ENCODE measurements at places on chromosomes 12 and 14.

GRCh38 chr12:97941686-97942354, 479.2 kb downstream of the RMST start:
- no peak for DNase-seq

- DNase-seq: no peak
These were observed 269.2 kb upstream of the DAAM1 start for GRCh38 chr14:58919217-58919616.

- no peak for DNase-seq
These were observed 197.0 kb downstream of the CCER1 start for GRCh38 chr12:90757957-90758356.

DNA sequence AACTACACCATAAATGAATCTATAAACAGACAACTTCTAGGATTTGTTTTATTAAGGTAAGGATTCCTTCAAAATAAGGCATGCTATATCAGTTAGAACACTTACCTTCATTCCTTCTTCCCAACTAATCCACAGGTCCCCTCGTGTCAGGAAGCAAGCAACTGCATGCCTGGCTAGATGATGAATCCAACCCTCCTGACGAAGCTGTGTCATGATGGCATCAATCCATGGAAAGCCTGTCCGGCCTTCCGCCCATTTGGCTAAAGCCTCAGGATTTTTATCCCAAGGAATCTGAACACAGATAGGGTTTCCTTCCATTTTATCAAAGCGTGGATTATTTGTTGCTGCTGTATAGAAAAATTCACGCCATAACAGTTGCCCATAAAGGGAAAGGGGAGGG, 12.5 kb upstream of the MTERF2 start:
- DNase-seq: no peak

- DNase-seq: no peak
These were observed 1.3 kb upstream of the MDM2 start for GRCh38 chr12:68806488-68807237.

- peak; percentile 93 for DNase-seq
These were observed at the start of gene RASSF8 for GRCh38 chr12:25958428-25959070. TSS of gene RASSF8 (plus strand) at chr12:25958682. CDS start at chr12:26055344, 96,662 bp downstream.

- peak; percentile 81 for DNase-seq
These were observed 1.8 kb downstream of the AHNAK2 start for GRCh38 chr14:104976198-104977007.

GRCh38 chr12:19547271-19547671, 108.0 kb downstream of the AEBP2 start:
- DNase-seq: no peak

DNA sequence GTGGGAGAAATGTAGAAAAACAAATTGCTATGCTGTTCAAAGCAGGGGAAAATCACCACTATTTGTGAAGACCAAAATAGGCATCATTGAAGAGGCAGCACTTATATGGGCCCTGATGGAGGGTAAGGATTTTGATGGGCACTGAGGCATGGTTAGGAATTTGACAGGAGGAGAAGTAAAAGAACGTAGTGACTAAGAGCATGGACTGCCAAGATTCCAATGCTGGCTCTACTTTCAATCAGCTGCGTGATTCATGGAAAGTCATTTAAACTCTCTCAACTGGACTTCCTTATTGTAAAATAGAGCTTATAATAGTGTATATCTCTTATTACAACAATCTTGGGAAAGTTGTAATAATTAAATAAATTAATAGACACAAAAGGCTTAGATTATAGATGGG, 267.7 kb upstream of the G2E3 start:
- peak; percentile 61 for DNase-seq

- DNase-seq: peak; percentile 100
These were observed at the start of gene PACS2 for GRCh38 chr14:105314287-105315200. TSS of gene PACS2 (plus strand) at chr14:105314748. CDS start at chr14:105314919, 171 bp downstream.

DNA sequence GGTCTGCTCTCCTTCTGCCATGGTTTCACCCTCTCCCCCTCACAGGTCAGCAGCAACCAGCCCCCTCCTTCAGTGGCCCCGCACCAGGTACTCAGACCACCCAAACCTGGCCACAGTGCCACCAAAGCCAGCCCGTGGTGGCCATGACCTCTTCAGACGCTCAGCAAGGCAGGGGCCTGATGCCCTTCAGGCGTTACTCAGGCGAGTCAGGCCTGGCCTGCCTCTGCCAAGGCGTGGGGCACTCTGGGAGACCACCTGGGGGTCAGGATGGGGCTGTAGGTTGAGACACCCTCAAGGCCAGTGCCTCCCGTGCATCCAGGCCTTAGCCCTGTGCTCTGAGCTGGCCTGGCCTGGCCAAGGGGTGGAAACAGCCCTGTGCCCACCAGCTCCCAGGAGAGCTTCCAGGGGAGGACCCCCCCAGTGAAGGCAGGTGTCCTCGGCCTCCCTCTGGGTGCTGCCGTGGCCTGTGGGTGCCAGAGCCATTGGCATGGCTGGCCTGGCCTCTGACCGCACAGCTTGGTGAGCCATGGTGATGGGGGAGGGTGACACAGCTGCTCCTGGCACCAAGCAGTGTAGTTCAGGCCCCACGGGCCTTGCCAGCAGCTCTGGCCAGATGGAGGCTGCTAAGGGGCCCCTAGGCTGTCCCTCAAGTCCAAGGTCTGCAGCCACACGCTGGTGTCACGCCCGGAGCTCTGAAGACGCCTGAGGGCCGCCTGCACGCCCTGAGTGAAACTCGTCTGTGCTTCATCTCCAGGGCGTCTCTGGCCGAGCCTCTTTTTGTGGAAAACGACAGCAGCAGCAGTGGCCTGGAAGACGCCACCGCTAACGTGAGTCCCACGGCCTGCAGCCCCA, 15.1 kb downstream of the XRCC3 start:
- no peak for DNase-seq

- DNase-seq: peak; percentile 36
These were observed 9.1 kb downstream of the GSG1 start for GRCh38 chr12:13094367-13094766.

- DNase-seq: no peak
These were observed 14.8 kb downstream of the RIMKLB start for GRCh38 chr12:8712572-8712971.

- DNase-seq: no peak
These were observed 14.1 kb downstream of the CLEC7A start for GRCh38 chr12:10115890-10116289.

DNA sequence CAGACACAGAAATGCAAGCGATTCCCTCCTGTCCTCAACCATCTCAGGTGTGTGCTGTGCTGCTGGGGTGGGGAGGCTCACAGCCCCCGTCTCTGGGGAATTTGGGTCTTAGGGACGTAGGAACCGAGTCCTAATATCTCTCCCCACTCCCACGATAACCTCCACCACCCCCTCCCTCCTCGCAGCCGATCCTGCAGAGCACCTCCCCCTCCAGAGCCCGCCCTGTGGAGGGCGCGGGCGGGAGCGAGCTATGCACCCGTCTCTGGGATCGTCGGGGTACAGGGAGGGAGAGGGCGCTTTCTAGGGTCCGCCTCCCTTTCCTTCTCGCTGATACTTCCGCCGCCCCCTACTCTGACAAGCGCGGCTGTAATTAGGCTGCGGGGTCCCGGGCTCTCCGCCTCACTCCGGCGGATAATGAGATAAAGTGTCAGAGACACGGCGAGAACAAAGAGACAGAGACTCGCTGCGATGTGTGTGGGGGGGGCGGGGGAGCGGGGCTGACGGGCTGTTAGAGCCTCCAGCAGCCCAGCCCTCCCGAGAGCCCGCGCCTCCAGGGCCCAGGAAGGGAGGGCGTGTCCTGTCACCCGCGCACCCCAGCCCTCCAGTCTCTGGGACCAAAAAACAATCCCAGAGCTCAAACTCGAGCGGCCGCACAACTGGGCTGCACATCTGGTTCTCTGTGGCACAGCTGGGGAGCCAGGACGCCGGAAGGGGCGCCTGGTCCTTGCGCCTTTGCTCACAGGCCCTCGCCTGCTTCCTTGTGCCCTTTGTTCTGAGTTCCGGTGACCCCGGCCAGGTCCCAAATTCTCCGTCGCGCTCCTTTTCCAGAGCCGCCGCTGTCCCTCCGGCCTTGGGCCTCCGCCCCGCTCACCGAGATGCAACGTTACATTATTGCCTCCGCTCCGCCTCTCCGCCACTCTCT, 8.7 kb downstream of the SHMT2 start:
- DNase-seq: peak; percentile 39

GRCh38 chr14:96265383-96266095, 9.5 kb downstream of the BDKRB1 start:
- no peak for DNase-seq

- no peak for DNase-seq
These were observed 84.9 kb downstream of the DUSP6 start for GRCh38 chr12:89267404-89267803.

DNA sequence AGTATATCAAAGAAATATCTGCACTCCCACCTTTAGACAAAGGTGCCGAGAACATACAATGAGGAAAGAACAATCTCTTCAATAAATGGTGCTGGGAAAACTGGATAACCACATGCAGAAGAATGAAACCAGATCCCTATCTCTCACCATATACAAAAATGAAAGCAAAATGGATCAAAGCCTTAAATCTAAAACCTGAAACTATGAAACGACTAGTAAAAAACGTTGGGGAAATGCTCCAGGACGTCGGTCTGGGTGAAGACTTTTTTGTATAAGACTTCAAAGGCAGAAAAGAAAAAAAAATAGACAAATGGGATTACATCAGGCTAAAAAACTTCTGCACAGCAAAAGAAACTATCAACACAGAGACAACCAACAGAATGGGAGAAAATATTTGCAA, 83.8 kb downstream of the PPM1A start:
- DNase-seq: no peak

- no peak for DNase-seq
These were observed 211.9 kb upstream of the ARHGAP5 start for GRCh38 chr14:31864937-31865855.

DNA sequence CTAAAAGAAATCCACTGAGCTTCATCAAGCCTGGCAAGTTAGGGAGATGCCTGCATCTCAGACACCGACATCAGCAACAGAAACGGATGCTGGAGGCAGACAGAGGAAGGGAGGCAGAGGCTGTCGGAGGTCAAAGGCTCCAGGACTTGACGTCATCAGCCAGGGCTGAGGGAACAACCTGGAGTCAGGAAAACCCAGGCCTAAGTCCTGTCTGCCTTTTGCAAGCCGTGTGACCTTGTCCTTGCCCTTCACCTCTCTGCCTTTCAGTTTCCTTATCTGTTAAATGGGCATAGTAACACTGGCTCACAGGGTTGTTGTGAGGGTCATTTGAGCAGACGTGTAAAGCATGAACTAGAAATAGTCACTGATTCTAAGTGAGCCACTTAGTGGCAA, 194.2 kb downstream of the BCL11B start:
- no peak for DNase-seq

DNA sequence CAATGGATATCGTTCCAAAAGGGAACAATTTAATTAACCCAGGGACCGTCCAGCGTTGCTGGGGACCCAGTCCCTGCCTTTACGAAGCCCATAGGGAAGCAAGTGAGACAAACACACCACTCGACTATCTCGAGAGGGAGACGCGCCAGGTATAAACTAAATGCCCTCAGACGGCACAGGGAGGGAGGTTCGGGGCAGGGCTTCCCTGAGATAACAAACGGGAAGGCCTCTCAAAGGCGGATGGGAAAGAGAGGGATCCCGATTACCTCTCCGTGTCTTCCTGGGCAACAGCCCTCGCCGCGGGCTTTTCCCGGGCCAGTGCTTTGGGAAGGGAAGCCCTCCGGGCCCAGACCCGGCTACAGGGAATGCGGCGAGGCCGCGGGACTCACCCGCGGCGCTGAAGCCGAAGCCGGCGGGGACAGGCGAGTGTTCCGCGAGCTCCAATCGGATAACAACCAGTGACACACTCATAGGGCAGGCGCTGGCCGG, 390 bp downstream of the BRAP start:
- DNase-seq: no peak

DNA sequence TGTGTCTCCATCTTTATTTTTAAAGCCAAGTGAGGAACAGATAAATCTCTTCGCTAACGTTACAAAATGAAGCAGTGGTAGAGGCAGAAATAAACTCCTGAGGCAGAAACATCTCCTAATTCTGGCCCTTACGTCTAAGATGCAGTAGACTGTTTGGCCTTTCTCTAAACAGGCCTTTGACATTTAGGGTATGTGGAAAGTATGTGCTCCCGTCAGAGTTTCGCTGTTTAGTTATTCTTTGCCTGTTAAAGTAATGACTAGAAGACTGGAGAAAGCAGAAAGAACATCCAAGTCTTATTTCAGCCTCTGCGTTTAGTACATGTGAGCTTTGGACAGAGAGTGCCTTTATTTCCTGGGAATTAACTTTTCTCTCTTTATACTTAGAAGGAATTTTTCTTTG, 216.6 kb downstream of the RAD51B start:
- no peak for DNase-seq

DNA sequence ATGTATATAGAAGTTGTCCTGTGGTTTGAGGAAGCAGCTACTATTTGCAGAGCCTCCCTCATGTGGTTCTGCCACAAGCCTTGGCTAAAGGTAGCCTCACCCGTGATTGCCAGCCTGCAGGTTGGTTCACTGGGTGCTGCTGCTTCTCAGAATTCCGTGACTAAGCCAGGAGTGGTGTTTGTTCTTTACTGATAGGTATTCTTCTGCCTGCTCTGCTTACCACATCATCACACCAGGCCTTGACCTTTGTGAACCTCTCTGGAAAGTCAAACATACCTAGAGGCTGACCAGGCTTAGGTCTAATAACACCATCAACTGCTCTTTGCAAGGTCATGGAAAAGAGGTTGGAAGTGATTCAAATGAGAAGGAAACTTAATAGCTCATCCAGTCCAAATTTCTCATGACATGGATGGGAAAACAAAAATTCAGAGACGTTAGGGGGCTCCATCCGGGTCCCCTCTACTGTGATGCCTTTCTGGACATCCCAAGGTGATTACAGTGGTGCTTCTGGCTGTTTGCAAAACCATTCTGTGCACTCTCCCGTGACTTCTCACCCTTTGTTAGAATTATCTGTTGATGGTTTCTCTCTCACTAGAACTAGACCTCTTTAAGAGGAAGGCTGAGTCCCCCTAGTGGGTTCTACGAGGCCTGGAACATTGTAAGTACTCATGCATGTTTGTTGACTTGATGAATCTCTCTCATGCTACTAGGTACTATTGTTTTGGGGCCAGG, 8.5 kb upstream of the SOCS2 start:
- DNase-seq: peak; percentile 17

- DNase-seq: no peak
These were observed 24.7 kb downstream of the ABCD4 start for GRCh38 chr14:74278080-74278479.

All from AG08396 (cell line).